ENCODE measurements at places on chromosomes 4 and X.

- no peak for DNase-seq
Observed at GRCh38 chr4:177315767-177316464, 6.2 kb downstream of the NEIL3 start.

GRCh38 chr4:122764071-122764820 is 31.7 kb downstream of the BBS12 start:
- DNase-seq = no peak

GRCh38 chr4:59597536-59598329 is 1602.4 kb upstream of the ADGRL3 start:
- DNase-seq = no peak

DNA sequence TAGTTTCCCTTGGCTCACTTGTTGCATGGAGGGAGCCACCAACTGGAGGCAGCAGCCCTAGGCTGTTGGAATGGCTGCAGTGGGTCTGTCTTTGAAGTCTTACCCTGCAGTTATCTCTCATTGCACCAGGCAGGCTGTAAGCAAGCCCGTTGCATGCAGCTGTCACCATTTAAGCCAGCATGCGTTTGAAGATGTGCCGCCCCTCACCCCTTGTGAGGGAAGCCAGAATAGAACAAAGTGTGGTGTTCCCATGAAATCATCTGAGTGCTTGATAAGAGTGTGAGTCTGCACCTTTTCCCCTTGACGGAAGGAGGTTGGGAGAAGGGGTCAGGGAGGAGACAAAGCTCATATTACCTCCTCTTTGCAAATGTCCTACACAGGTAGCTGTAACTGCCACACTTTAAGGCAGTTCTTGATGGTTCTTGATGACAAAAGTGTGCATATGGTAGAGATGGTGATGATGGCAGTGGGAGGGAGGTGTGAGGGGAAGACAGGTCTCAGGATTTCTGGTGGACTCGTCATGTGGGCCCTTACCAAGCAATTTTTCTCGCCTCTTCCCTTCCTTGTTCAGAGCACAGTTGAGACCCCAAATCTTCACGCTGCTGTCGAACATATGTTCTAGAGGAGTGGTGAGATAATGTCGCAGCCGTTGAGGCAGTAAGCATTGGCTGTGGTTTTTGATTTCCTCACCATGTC is 191.4 kb upstream of the LEF1 start:
- DNase-seq = no peak

DNA sequence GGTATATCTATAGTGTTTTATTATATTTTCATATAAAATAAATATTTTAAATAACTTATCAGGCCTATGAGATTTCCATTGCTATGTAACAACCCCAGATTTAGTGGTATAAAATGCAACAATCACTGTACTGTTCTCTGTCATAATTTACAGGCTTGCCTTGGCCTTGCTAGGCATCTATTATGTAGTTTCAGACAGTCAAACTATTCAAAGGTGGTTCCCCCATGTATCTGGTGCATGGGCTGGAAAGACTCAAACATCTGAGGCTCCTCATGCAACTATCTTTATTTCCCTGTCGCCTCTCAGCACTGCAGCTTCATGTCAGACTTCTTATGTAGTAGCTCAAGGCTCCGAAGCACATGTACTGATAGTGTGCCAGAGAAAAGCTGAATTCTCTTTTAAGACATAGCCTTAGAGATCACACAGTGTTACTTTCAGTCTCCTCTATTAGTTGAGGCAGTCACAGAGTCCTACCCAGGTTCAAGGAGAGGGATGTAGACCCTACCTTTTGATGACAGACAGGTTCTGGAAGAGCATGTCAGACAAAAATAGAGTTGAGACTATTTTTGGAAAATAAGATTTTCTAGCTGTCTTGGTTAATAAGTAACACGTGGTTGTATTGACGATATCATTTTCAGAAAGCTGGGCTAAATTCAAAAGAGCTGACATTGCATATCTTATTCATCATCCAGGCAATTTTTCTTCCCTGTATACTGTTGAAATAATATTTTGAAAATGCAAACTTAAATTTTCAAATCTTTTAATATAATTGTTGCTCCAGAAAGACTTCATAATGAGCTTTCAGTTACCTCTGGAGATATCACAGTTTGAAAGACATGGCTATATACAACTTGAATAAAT is 19.4 kb downstream of the MTTP start:
- no peak for DNase-seq
